H9 (cell line): ENCODE measurements at places on chromosomes 12 and 14. TPM values are rescaled to one million over a fixed set of nuclear protein-coding genes. Genes with fewer than 3 reads are reported as not detected.

The SDR9C7 gene
- total RNA-seq: not detected in 2 replicates

The KRT77 gene
- not detected in 2 replicates for total RNA-seq

The GALNT9 gene
- 0.35 and 0.88 TPM in 2 replicates for total RNA-seq

The TPPP2 gene
- not detected in 2 replicates for total RNA-seq

The KRT2 gene
- not detected in 2 replicates for total RNA-seq

The CCDC38 gene
- not detected in 2 replicates for total RNA-seq

The TAS2R14 gene
- total RNA-seq: 1.9 and 2.1 TPM in 2 replicates

The SLCO1B1 gene
- 0.09 and 0.31 TPM in 2 replicates for total RNA-seq

- DNase-seq: peak; percentile 71
These were observed 25.9 kb downstream of the SYNDIG1L start for GRCh38 chr14:74400031-74400685.

GRCh38 chr12:124909831-124910560, 4.5 kb downstream of the UBC start:
- DNase-seq: no peak

DNA sequence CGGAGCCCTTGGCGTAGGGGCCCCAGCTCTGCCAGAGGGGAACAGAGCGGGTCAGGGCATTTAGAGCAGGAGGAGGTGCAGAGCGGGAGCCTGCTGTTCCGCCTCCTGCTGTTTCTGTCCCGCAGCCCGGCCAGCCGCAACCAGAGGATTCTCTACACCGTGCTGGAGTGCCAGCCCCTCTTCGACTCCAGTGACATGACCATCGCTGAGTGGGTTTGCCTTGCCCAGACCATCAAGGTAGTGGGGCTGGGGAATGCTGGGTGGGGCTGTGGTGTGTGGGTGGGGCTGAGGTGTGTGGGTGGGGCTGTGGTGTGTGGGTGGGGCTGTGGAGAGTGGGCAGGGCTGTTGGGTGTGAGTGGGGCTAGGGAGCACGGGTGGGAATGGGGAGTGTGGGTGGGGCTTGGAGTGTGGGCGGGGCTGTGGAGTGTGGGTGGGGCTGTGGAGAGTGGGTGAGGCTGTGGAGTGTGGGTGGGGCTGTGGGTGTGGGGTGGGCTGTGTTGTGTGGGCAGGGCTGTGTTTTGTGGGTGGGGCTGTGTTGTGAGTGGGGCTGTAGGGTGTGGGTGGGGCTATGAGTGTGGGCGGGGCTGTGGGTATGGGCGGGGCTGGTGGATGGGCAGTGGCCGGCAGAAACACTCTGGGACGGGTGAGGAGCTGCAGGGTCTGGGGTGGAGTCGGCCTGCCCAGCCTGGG, 8.0 kb downstream of the ASPG start:
- DNase-seq: no peak

DNA sequence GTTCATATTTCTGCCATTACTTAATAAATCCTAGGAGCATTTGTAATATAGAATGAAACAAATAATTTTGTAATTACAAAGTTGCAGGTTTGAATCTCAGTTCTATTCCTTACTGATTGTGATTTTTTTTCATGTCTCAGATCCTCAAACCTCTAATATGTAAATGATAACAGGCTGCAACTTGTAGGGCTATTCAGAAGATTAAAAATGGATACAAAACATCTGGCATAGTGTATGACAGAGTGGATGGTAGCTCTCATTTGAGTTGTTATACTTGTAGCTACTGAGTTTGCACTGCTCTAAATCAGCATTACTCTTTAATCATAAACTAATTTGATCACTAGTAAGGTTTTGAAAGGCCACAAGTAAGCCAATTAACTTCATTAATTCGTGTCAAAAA, 406.3 kb upstream of the MGAT4C start:
- no peak for DNase-seq

DNA sequence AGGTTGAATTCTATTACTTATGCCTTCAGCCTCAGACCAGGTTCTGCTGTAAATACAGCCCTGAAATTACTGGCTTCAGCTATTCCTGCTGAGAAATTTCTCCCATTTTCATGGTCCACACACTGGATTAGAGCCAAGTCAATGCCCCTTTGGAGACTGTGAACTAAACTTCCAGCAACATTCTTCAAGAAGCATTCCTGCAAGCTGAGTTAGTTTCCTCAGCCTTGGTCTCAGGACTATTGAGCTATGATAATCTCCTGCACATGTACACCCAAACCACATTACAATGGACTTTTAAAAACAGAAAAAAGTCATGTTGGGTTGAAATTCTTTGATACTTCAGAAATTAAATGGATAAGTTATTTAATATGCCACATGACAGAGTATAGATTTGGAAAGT, 58.0 kb upstream of the AVPR1A start:
- no peak for DNase-seq

- DNase-seq: peak; percentile 73
These were observed 7.7 kb upstream of the KRT82 start for GRCh38 chr12:52413782-52414345.

- DNase-seq: no peak
These were observed 113.2 kb downstream of the RAD51B start for GRCh38 chr14:67932708-67933246.

- DNase-seq: no peak
These were observed 23.3 kb upstream of the MARK3 start for GRCh38 chr14:103361867-103362266.

DNA sequence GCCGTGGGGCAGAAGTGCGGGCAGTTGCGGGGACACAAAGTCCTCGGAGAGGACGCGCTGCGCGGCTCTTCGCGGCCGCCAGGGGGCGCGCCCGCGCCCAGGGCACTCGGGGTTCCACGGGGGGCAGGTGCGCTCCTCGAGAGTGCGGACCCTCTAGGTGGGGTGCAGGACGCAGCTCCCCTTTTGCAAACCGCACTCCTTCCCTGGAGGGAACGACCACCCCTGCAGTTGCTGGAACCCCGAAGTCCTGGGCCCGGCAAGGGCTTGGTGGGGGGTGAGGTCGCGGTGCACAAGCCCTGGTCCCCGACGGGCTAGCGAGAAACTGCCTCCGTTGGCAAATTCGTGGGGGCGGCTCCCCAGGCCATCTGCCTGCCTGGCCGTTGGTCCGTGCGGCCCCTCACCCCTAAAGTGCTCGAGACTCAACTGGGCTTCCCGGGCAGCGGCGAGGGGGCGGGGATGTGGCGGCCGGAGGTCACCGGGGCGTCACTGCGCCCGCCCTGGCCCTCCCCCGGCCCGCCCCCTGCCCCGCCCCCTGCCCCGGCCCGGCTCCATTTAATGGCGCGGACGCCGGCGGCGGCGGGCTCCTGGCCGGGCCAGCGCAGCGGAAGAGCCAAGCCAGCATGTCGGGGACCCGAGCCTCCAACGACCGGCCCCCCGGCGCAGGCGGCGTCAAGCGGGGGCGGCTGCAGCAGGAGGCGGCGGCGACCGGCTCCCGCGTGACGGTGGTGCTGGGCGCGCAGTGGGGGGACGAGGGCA, at the start of gene ADSS1:
ADSS1 (plus strand) TSS at position 579 of the 756 bp plus-strand sequence; CDS start at position 621, 42 bp downstream.
- DNase-seq: peak; percentile 69

DNA sequence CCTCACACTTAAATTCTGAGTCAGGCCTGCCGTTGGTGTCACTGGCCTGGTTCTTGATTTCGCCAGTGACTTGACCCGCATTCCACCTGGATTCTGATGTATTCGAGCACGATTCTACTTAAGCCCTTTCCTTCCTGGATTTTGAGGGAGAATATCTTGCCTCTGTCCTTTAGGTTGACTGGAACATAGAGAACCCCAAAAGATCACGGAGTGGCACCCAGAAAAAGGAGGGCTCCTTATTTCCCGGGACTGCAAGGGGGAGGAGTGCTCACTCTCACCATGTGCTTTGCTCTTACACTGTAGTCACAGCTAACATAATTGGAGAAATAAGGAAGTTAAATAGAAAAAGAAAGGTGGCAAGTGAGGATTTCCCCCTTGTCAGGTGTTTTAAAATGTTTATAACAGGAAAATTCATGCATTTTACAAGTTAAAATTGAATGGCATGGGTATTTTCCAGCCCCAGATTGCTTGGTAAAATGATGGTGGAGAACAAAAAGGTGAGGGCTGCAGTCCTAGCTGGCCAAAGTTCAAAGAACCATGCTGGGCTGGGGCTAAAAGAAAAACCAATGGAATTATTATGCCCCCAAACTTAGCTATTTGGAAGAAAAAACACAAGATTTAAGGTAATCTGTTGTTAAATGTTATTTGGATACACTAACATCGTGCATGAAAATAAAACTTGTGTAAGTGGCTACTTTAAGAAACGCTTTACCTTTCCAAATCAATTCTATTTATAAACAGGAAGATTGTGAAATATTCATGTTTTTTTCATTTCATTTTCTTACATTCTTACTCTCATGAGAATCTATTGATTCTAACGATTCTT, 8.9 kb downstream of the FOXA1 start:
- no peak for DNase-seq

DNA sequence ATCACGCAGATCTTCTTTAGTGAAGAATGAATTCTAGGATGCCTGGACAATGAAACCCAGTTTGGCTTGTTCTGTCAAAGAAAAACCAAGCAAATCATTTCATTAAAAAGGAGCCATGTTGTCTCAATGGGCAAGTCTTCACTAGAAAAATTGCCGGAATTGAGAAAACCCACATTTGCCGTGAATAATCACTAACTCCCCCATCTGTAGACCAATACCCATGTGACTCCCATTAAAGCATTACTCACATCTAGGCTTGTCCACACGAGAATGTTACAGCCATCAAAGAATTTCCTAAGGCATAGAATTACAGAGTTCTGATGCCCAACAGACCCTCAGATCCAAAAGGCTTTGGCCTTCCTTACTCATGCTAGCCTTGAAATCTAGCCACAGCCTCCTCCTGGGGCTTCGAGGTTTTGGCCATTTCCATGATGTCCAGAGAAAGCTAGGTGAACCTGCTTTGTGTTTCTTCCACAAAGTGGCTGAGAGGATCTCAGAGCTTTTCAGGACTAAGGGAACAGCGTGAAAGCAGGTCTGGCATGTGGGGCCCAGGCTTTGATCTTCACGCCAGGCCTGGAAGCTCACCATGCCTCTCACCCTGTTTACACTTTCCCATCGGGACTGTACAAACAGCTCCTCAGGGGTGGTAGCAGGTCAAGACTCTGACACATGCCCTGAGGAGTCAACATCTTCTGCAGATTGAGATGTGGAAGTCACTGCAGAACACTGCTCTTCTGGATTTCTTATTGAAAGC, 12.1 kb downstream of the SLC7A8 start:
- no peak for DNase-seq

DNA sequence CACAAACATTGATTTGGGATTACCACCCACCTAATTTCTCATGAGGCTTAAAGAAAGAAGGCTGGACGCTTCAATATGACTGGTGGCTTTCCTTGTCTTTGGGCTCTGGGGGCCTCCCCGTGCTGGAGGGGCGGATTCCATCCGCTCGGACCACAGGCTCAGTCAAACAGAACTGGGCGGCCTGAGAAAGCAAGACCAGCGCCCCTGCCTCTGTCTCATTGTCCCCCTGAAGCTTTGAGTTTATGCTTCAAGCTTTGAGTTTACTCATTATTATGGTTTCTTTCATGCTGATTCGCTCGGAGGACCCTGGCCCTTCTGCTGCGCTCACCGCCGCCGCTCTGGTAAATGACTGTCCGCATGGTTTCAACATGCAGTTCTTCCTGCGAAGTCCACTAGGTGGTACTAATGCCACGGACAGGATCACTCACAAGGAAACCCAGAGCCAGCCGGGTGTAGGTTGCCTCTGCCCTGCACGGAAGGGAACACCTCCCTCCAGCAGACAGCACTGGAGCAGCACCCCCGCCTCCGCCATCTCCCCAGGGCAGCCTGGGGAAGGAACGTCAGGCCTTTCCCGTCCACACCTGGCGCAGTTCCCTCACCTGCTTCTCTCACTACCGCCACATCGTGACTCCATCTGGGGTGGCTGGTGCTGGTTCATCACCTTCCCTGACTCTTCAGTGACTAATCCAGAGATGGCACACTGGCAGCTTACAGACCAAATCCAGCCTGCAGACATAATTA, 13.2 kb upstream of the TIGAR start:
- DNase-seq: peak; percentile 98

DNA sequence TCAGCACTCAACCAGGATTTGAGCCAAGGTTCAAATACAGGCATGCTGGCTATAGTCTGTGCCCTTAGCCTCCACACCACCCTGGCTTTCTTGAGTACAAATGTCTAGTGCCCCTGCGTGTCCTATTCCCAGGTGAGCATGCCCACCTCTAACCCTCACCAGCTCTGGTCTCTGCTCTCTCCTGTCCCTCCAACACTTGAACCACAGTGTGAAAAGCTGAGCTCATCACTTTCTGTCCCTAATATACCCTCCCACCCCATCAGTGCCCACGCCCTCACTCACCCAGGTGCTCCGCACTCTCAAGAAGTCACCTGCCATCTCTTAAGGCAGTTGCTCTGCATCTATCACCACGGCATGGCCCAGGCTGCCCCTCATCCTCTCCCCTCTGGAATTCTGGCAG, 7.0 kb upstream of the KRT71 start:
- no peak for DNase-seq

- no peak for DNase-seq
These were observed 122.8 kb downstream of the TTC7B start for GRCh38 chr14:90693413-90693812.

DNA sequence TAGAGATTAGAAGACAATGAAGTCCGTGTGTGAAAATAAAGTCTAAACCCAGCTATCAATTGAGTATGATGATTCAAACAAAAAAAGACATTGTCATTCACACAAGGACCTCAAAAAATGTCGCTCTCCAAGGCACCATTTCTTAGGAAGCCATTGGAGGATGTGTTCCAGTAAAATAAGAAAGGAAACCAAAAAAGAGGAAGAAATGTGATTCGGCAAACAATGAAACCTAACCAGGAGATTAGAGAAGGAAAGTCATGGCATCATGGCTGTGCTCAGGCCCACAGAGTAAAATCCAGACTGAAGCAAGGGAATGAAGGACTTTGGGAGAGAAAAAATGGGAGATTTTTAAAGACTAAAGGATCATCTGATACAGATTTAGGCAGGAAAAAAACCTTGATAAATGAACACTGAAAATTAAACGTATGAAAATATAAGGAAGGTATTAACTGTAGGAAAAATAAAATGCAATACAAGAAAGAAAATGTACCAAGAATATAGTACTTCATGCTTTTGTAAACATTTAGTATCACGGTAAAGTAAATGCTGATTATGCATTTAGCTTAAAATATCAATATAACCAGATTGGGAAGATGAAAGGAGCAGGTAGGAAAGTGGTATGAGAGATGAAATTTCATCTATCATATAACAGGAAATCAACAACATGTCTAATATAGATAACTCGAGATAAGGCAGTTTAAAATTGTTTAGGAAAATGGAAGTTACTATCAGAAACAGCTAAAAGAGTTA, 38.2 kb upstream of the MTHFD1 start:
- DNase-seq: no peak

- DNase-seq: peak; percentile 77
These were observed 26.0 kb upstream of the PTGR2 start for GRCh38 chr14:73825551-73826188.
